ENCODE measurements at places on chromosomes 16 and 17.

DNA sequence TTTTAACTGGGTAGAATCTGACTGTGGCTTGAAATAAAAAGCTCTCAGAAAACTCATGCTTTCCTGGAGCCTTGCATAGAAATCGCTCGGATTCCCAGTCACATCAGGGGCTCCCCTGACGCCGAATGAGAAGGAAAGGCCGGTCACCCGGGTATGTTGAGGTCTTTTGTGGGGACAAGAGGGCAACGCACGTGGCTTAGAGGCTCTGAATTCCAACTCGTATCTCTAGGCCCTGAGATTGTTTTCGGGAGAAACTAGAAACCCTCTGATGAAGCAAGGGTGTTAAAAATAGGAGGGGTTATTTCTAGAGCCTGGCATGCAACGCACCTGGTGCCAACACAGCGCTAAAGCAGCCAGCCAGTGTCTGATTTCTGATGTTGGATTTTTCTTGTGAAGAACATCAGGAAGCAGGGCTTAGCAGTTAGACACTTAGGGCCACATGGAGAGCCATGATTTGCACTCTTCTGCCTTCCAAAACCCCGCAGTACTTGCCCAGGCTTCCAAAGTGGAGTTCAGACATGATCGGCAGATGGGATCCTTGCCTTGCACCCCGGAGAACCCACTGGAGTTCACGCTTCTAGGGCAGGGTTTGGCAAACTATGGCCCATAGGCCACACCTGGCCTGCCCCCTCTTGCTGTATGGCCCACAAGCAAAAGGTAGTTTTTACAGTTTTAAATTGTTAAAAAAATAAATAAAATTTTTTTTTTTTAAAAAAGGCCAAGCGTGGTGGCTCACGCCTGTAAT is 12.6 kb downstream of the CACNG1 start:
- DNase-seq, result no peak

GRCh38 chr17:77749321-77749751 is 209.2 kb upstream of the TNRC6C start:
- DNase-seq, result no peak

DNA sequence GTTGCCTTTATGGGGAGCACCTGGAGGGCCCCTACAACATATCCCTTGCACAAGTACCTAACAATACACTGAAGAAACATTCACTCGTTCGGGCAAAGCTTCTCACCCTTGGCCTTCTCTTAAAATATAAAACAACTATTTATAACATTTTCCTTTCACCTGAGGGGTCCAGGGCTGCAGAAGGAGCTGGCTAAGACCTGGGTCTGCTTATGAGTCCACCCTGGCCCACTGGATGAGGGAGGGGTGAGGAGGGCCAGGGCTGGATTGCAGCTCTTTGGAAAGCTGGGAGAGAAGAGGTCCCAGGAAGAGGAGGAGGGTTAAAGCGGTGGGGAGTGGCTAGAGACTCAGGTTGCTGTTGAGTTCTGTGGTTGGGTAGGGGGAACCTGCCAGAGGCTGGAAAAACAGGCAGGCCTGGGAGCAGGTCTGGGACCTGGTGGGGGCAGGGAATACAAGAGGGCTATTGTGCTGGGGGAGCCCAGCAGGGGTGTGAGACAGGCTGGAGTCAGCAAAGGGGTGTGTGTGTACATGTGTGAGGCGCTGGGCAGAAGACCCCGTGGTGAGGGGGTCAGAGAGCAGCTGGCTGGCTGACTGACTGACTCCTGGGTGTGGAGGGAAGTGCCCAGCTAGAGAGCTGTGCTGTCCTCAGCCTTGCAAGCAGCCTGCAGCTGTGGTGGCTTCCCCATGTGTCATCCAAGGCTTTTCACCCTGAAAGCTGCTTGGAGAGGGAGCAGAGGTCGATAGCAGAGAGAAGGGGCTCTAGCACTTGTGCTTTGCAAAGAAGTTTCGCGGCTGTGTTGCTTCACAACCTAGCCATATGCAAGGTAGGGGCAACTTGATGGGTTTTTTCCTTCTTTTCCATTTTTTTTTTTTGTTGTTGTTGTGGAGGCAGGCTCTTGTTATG is 10.2 kb upstream of the MRC2 start:
- DNase-seq, result no peak

GRCh38 chr17:44061446-44061845 is 5.0 kb downstream of the LSM12 start:
- no peak for DNase-seq

DNA sequence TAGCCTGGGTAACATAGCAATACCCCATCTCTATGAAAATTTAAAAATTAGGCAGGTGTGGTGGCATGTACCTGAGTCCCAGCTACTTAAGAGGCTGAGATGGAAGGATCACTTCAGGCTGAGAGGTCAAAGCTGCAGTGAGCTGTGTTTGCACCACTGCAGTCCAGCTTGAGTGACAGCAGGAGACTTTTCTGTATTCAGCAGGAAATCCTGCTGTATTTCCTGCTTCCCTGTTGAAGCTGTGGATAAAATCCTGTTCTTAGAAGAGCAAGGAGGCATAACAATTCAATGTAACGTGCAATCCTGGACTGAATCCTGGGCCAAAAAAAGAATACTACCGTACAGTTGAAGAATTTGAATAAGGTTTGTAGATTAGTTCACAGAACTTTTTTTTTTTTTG is 62.2 kb downstream of the FBXL20 start:
- DNase-seq, result no peak

DNA sequence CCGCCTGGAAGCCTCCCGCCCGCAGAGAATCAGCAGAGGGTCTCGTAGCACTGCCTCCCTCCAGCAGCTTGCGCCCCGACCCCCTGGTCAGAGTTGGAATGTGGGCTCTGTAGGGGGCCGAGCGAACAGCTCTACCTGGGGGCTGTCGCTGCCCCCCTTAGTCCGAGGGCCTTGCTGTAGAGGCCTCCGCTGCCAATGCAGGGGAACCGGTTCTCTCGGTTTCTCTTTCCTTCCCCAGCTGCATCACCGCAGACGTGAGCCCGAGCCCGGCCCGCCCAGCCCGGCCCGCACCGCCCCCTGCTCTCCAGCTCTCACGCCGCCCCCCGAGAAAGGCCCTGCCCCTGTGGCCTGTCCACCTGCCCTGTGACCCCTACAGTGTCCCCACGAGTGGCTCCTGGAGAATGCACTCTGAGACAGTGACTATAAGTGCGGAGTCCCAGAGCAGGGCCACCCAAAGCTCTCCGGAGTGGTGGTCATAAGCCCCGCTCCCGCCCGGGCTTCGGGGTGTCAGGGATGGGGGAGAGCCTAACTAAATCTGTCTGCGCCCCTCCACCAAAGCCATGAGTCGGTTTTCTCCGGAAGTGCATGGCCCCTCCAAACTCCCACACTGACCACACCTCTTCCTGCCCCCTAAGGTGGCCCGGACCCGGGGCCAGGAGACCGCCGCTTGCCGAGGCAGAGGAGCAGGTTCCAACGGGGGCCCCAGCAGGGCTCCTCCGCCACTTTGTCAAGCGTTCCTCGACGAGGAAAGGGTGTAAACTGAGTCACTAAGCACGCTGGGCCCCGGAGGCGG is 1.7 kb downstream of the ARHGAP27 start:
- DNase-seq, result no peak

- no peak for DNase-seq
These were observed 34.5 kb downstream of the ABCC1 start for GRCh38 chr16:15983898-15984297.

GRCh38 chr17:27888945-27889344 is 4.2 kb downstream of the LYRM9 start:
- no peak for DNase-seq

DNA sequence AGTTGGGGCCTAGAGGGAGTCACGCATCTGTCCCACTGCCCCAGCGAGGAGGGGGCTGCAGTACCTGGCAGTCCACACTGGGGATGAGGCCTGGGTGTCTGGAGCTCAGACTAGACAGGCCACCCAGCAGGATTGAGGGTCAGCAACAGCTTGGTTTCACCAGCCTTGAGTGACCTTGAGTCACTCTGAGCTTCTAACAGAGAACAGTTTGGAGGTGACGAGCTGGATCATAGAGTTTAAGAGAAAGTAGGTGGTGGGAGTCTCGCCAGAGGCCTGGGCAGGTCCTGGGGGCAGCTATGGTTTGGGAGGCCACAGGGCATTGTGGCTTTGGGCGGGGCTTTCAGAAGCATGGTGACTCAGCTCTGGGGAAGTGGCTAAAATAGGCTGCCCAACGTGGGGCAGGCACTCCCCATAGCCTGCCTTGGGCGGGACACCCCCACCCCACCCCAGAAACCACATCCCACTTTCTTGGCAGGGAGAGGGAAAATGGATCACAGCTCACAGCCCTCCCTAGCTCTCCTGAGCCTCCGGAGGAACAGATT is 20.5 kb downstream of the CDC42EP4 start:
- no peak for DNase-seq

- no peak for DNase-seq
These were observed 53.2 kb upstream of the TRAP1 start for GRCh38 chr16:3770530-3770929.

Measured in activated CD8-positive, alpha-beta memory T cell treated with anti-CD3 and anti-CD28 coated beads for 1 hour (primary cell).